ENCODE measurements at places on chromosomes 2 and 18. TPM values are rescaled to one million over a fixed set of nuclear protein-coding genes. Genes with fewer than 3 reads are reported as not detected.

DNA sequence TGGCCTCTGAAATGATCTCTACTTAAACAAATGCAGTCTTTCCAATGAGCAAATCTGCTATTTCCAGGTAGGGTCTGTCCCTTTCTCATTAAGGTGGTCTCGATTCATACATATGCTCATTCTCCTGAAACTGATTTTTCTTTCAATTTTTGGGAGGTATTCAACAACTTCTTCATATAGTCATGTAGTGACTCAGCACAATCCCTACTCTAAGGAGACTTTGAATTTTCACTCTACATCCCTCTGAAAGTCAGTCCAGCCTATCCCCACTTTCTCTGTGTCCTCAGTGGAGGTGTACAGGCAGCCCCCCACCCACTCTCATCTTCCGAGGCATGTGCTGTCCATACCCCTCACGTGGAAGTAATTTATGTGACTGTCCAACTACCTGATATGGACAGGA, 99.9 kb upstream of the ACAA2 start:
- no peak for DNase-seq

The PPP3R1 gene
- total RNA-seq: 46.8 TPM

- no peak for DNase-seq
These were observed 17.7 kb upstream of the ICOS start for GRCh38 chr2:203918839-203919238.

The REG3G gene
- not detected for total RNA-seq

- DNase-seq: no peak
These were observed 625.5 kb downstream of the ARHGAP15 start for GRCh38 chr2:143754742-143755141.

The ST8SIA3 gene
- total RNA-seq: not detected

GRCh38 chr2:49702740-49703139, 548.4 kb upstream of the FSHR start:
- DNase-seq: no peak

The DSC2 gene
- total RNA-seq: 0.17 TPM

The PSTPIP2 gene
- 0.68 TPM for total RNA-seq

DNA sequence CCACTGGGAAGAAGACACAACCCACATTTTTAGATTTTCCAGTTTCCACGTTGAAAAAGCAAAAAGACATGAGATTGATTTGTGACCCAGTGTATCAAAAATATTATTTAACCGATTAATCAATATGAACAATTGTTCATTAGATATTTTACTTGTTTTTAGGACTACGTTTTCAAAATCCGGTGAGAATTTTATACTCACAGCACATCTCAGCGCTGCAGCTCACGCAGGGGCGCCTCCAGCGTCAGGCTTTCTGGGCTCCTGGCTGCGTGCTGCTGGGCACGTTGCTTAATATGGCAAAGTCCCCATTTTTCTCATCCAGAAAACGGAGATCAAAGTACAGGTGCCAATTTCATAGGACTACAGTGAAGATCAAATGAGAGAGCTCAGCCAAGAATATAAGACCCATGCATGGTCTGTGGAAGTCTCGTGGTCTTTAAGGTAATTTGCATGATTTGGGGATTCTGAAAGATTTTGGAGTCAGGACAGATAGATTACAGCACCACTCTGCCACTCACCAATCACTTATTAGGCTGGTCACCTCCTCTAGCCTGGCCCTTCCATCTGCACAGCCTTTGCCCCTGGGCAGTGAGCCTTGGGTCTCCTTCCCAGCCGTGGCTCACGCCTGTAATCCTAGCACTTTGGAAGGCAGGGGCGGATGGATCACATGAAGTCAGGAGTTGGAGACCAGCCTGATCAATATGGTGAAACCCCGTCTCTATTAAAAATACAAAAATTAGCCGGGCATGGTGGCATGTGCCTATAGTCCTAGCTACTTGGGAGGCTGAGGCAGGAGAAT, 36.2 kb downstream of the PTPN18 start:
- DNase-seq: peak; percentile 41

The GTF2A1L gene
- 0.09 TPM for total RNA-seq

GRCh38 chr2:39127973-39128372, 7.1 kb upstream of the SOS1 start:
- DNase-seq: no peak

DNA sequence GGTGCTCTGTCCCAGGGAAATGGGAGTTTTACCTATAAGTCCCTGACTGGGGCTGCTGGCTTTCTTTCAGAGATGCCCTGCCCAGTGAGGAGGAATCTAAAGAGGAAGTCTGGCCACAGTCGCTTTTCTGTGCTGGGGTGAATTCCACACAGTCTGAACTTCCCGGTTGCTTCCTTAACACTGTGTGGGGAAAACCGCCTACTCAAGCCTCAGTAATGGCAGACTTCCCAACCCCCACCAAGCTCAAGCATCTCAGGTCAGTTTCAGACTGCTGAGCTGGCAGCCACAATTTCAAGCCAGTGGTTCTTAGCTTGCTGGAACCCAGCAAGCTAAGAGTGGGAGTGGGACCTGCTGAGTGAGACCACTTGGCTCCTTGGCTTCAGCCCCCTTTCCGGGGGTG, 54.9 kb downstream of the NUP35 start:
- peak; percentile 44 for DNase-seq

The DSG1 gene
- not detected for total RNA-seq

DNA sequence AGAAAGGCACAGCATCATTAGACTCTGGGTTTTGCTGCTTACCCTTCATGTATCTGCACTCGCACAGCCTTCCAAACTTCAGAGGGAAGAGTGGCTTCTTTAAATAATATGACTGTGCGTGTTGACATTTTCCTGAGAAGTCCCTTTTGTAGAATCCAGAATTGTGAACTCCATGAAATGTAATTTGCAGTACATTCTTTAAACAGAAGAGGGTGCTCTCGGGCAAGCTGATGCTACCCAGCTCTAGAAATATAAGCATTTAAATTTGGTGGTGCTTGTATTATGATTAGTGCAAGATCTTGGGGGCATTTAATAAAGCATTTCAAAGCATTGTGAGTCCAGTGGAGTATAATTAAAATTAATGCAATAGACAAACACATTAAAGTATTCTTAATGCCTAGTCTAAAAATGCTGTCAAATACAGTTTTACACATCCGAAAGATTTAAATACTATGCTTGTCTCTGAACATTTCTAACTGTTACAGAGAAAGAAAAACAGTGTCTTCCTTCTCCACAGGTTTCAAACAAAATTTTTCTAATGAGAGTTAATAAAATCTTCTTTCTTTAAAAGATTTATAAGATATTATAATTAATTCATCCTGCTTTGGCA, 17.3 kb upstream of the GTF2A1L start:
- peak; percentile 62 for DNase-seq

DNA sequence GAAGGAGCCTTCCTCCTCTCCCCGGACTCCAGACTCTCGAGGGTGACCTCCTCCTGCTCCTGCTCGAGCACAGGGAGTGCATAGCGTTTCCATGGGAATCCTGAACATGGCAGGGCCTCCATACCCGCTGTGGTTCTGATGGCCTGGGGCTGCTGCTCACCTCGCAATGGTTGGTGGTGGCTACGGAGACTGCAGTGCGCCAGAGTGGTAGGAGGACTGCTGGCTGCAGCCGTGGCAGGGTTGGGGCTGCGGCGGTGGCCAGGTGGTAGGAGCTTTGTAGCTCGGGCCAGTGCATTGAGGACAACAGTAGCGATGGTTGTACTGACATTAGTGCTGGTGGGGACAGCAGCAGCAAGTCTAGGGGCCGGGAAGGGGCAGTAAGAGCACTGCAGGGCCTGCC, 32.0 kb upstream of the ANKRD62 start:
- no peak for DNase-seq

- DNase-seq: no peak
These were observed 159.6 kb upstream of the HNRNPA3 start for GRCh38 chr2:177053038-177053437.

The VIL1 gene
- total RNA-seq: not detected

DNA sequence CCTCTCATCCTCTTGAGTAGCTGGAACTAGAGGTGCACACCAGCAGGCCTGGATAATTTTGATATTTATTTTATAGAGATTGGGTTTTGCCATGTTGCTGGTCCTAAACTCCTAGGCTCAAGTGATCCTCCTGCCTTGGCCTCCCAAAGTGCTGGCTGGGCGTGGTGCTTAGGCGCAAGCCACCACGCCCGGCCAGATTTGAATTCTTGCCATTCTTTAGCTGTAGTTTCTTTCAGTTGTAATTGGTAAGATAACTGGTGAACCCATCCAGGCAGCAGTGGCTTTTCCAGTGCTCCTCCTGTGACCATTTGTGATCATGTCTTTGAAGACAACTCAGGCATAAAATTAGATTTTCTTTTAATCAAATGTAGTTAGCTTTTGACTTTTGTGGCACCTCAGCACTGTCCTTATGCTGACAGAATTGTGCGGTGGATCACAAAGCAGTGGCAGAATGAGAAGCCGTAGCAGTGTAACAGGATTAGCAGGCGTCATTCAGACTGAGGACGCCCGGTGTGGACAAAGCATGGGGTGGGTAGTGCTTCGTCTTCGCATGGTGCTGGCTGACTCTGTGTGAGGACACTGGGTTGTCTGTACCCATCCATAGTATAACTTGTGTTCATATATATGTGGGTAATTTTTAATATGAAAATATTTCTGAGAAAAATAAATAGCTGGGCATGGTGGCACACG, 30.0 kb upstream of the TOGARAM2 start:
- no peak for DNase-seq

GRCh38 chr2:21740484-21740883, 616.7 kb downstream of the TDRD15 start:
- DNase-seq: no peak

The VWC2L gene
- not detected for total RNA-seq

DNA sequence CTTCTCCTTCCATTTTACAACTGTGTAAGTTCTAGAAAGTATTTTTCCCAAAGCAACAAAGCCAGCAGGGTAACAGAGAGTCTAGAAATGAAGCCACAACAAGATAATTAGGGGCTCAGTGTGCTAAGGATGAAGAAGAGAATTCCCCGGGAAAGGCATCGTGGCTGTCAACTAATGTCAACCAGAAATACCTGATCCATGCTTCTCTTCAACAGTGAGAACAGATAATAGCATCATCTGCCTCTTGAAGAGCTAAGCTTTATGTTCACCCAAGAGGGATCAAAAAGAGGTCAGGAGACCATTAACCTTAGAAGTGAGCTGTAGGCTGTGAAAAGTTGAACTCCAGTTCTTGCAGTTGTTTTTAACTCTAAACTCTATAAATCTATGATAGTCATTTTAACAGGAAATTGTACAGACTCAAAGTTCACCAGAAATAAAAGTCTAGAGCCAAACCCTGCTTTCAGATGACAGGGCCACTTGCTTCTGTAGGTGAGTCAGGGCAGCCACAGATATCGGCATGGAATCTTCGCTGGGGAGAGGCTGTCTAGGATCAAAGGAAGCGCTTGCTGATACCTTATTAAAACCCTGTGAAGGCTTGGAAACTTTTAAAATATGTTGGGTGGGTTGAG, 540.7 kb upstream of the ID2 start:
- no peak for DNase-seq

- no peak for DNase-seq
These were observed 72.8 kb downstream of the KCNF1 start for GRCh38 chr2:10984418-10985135.

The SDC1 gene
- total RNA-seq: 1.4 TPM

GRCh38 chr2:68319398-68320117, at the start of gene CNRIP1:
CNRIP1 (minus strand) TSS chr2:68319949; CDS start chr2:68319400, 549 bp downstream.
- DNase-seq: peak; percentile 92

- DNase-seq: no peak
These were observed 658.0 kb upstream of the CDH2 start for GRCh38 chr18:28834889-28835288.

Measured in dermis blood vessel endothelial cell (primary cell).